Heart left ventricle (tissue), 16 donors: ENCODE measurements at places on chromosomes 2 and 18.
A peak's percentile ranks its signal among the peaks of the same experiment; 100 is the strongest.

GRCh38 chr18:13273800-13274199, 55.2 kb downstream of the LDLRAD4 start:
- DNase-seq, result no peak
- H3K36me3 ChIP-seq, result peaks cover 5% of the 10 kb centered on the region
- peak overlapping the region; percentile 23 for H3K27ac ChIP-seq
- peaks cover 82% of the 10 kb centered on the region for H3K4me1 ChIP-seq
- H3K27me3 ChIP-seq, result no peaks in the 10 kb centered on the region

- H3K4me1 ChIP-seq, result peaks cover 14% of the 10 kb centered on the region
- no peaks in the 10 kb centered on the region for H3K27me3 ChIP-seq
- no peaks in the 10 kb centered on the region for H3K36me3 ChIP-seq
- no peak overlapping the region for H3K27ac ChIP-seq
- no peak overlapping the region for H3K4me3 ChIP-seq
- DNase-seq, result no peak
Observed at GRCh38 chr2:171146633-171147032, 14.1 kb downstream of the TLK1 start.

DNA sequence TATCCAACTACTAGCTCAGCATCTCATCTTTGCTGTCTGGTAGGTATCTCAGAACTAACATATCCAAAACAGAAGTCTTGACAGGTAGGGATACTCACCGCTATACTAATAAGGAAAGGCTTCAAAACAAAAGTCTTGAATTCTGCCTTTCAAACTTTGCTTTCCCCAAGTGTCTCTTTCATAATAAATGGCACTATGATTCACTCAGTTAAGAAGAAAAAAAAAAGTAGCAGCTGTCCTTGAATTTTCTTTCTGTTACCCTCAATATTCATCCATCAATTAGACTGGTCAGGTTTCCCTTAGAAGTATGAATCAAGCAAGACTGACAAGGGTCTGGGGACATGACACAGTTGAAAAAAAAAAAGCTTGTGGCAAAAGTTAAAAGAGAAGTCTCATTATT, 175.1 kb downstream of the GULP1 start:
- no peaks in the 10 kb centered on the region for H3K27me3 ChIP-seq
- no peaks in the 10 kb centered on the region for H3K36me3 ChIP-seq
- H3K4me1 ChIP-seq, result no peaks in the 10 kb centered on the region

- no peaks in the 10 kb centered on the region for H3K4me1 ChIP-seq
- no peak for DNase-seq
- no peaks in the 10 kb centered on the region for H3K27me3 ChIP-seq
Observed at GRCh38 chr2:166499281-166499680, 5.2 kb upstream of the SCN7A start.

GRCh38 chr2:145759228-145759915, 1239.5 kb upstream of the ZEB2 start:
- H3K27me3 ChIP-seq, result no peaks in the 10 kb centered on the region
- DNase-seq, result no peak
- H3K4me1 ChIP-seq, result no peaks in the 10 kb centered on the region
- H3K36me3 ChIP-seq, result no peaks in the 10 kb centered on the region

DNA sequence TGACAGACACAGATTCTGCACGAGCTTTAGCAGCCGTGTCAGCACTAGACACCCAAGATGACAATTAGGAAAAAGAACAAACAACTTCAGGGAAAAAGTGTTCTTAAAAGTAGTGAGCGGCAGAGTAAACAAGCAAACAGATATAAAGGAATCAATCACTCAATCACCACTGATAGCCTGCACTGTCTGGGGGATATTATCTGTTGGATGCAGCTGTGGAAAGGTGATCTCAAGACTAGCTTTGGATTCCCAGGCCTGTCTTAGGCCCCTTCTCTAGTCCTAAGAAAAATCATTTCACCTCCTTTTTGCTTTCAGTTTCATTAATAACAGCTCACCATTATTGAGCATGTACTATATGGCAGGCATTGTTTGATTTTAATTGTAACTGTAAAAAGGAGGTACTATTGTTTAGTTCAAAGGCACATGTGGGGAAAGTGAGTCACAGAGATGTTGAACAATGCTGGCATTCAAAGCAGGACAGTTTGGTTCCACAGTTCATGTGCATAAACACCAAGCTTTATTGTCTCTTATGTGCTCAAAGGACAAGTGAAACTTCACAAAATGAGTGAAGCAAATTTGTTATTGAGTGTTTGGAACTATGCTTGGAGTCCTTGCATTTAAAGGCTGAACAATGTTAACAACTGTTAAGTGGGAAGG, 147.3 kb upstream of the TCF4 start:
- no peaks in the 10 kb centered on the region for H3K36me3 ChIP-seq
- no peak overlapping the region for H3K27ac ChIP-seq
- no peak overlapping the region for H3K4me3 ChIP-seq
- H3K4me1 ChIP-seq, result peaks cover 9% of the 10 kb centered on the region
- no peak for DNase-seq

GRCh38 chr2:216603010-216603883, 30.0 kb upstream of the IGFBP2 start:
- H3K27ac ChIP-seq, result no peak overlapping the region
- peaks cover 6% of the 10 kb centered on the region for H3K4me1 ChIP-seq
- DNase-seq, result no peak
- H3K36me3 ChIP-seq, result no peaks in the 10 kb centered on the region
- no peak overlapping the region for H3K4me3 ChIP-seq

DNA sequence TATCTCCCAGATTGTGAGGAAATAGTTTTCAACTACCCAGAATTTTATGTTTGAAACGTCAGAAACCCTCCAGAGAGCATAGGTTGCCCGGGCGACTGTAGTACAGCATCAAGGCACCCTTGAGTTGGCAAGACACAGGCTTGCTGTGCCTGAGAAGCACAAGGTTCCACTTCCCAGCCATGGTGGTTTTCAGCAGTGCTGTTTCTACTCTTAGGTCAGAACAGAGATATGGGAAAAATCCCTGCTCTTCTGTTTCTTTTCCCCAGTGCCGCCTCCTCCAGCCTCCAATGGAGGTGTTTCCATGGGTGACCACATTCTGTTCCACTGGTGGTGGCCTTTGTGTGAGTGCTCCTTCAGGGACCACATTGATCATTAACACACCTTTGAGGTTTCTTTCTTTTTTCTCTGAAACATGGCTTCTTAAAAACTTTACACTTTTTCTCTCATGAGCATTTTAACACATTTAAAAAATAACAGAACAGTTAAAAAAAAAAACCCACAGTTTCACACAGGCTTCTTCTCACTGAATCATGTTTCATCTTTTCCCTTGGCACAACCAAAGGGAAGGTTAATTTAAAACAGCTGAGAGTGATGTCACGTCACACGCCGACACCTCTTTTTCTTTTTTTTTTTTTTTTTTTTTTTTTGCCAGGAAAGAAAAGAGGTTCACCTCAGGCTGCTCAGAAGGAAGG, 229.3 kb upstream of the HDAC4 start:
- no peak overlapping the region for H3K27ac ChIP-seq
- H3K4me3 ChIP-seq, result no peak overlapping the region
- no peaks in the 10 kb centered on the region for H3K27me3 ChIP-seq
- H3K36me3 ChIP-seq, result no peaks in the 10 kb centered on the region

GRCh38 chr2:214019229-214019972, 391.5 kb upstream of the VWC2L start:
- no peaks in the 10 kb centered on the region for H3K36me3 ChIP-seq
- no peaks in the 10 kb centered on the region for H3K4me1 ChIP-seq
- no peak overlapping the region for H3K4me3 ChIP-seq
- no peaks in the 10 kb centered on the region for H3K27me3 ChIP-seq

DNA sequence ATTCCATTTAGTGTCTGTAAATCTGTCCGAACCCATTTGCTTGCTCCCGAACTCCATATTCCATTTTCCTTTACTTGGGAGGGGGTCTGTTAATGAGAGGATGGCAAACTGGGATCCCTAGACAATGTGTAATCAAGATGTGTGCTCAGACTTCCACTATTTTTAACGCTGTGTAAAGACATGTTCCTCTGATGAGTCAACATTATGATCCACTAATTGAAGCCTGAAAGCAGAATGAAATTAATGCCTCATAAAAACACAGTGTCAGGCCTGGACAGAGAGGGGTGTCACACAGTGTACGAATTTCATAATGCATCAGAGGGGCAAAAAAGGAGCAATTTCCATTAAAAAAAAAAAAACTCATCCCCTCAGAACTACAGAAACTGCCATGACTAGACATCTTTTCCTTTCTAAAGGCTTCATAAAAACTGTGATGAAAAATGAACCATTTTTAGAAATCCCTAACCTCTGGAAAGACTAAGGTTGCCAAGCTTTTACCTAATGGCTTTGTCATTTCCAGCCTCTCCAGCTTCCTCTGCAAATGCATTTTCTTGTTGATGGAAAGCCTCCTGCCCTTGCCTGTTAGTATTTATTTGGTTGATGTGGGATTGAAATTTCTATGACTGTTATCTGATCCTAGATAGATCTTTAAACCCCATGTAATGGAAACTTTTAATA, 209.2 kb upstream of the DCC start:
- DNase-seq, result no peak
- no peaks in the 10 kb centered on the region for H3K4me1 ChIP-seq
- no peaks in the 10 kb centered on the region for H3K27me3 ChIP-seq
- H3K36me3 ChIP-seq, result no peaks in the 10 kb centered on the region
- no peak overlapping the region for H3K4me3 ChIP-seq

GRCh38 chr18:73669297-73669696, 478.3 kb downstream of the FBXO15 start:
- no peaks in the 10 kb centered on the region for H3K4me1 ChIP-seq
- DNase-seq, result no peak
- H3K27me3 ChIP-seq, result no peaks in the 10 kb centered on the region

DNA sequence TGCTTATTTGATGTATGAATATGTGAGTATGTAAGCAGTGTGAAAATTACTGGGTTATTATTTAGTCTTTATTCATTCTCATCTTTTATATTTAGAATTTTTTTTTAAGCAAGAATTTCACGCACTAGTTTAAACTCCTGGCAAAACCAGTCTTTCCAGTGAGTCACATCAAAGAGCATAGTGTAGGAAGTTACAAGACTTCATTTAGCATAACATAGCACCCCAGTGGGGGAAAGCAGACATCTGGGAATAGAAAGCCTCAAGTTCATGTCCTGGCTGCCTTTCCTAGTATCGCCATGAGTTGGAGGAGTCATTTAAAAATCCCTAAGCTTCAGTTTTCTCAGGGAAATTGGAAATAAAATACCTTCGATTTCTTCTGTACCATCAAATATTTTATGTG, 408.3 kb downstream of the NUP35 start:
- H3K36me3 ChIP-seq, result no peaks in the 10 kb centered on the region
- no peak for DNase-seq
- no peaks in the 10 kb centered on the region for H3K4me1 ChIP-seq
- no peaks in the 10 kb centered on the region for H3K27me3 ChIP-seq
- no peak overlapping the region for H3K27ac ChIP-seq
